Effector memory CD8-positive, alpha-beta T cell (primary cell): ENCODE measurements at places on chromosomes 1 and 21.

DNA sequence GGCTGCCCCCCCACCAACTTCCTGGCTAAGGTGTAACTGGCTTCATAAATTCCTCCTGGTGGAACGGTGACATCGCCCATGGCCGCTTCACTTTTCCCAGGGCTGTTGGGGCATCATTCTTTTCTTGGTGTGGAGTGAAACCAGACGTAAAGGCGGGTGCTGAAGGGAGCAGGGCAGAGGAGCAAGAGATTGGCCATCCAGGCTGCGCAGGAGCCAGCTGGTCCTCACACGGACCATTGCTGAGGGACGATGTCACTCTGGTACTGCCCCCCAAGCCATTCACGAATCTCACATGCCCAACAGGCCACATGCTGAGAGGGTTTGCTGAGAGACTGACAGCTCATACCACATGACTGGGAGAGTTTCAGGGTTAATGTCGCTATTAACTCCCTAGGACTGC lies 10.5 kb upstream of the PKP1 start:
- no peak for DNase-seq

DNA sequence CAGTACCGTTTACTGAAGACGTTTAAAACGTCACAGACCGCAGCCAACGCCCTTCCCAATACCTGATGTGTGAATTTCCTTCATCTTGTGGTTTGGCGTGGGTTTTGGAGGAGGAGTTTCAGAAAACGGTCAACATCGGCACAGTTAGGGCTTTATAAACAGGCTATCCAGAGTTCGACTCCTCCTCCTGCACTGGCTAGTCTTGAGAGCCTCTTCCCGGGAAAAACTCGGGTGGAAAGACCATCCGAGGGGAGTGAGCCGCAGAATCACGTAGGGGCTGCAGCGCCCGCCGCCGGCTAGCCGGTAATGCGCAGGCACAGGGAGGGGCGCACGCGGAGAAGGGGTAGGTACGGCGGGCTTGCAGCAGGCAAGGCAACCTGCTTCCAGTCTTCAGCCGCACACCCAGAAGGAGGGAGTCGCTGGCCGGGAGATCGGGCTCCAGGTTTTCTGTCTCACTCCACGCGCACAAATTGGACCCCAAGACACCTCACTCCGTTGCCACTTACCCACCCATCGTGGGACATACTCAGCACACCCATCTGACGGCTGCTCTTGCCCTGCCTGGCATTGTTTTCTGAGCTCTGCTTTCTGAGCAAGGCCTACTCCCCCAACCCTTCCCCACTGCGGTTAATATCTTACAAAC lies 25.4 kb downstream of the SLC19A2 start:
- no peak for DNase-seq

- no peak for DNase-seq
Observed at GRCh38 chr1:248852481-248853405, 6.1 kb downstream of the ZNF692 start.

DNA sequence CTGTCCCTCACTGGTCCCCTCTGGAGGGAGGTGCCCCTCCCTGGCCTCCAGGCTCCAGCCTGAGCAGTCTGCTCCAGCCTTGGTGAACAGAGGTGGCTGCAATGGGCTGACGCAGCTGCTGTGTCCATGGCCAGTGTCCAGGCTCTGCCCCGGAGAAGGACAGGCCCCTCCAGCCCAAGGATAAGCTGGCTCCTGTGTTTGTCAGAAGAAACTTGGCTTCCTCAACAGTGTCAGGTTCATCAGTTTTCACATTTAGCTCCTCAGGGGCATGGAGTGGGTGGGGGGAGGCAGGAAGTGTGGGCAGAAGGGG lies 402.8 kb downstream of the MATN1 start:
- DNase-seq: no peak

GRCh38 chr21:31352836-31353235 lies 8.8 kb upstream of the TIAM1 start:
- no peak for DNase-seq

DNA sequence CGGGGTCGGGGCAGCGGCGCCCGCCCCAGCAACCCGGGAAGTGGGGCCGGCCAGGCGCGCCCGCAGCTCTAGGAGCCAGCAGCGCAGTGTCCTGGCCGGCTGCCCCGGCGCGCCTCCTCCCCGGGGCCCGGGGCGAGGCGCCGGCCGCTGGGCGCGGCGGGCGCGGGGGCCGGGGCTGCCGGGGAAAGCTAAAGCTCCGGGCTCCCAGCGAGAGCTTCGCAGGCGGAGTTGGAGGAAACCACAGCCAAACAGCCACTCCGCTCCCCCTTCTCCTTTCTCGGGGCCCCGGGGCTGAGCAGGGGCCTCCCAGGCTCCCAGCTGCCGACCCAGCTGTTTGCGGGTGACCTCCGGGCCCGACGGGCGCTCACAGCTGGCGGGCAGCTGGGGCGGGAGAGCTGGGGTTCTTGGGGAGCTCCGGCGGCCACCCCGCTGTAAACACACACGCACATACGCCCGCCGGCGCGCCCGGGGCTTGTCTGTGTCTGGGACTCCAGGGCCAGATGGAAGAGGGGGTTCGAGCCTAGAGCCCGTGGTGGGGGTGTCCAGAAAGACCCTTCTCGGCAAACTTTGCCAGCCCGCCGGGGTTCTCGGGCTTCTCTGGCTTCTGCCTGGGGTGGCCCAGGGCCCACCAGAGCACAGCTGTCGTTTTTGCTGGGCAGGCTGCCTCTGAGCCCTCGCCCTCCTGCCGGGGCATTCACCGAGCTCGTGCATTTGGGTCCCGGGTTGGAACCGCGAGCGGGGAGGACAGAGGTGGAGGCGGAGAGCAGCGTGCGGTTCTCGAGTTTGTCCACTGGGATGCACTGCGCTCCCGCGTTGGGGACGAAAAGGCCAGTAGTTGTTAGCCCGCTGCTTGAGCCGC lies 1.5 kb downstream of the AJAP1 start:
- no peak for DNase-seq

GRCh38 chr1:54167422-54168139 lies 14.8 kb upstream of the CDCP2 start:
- no peak for DNase-seq

DNA sequence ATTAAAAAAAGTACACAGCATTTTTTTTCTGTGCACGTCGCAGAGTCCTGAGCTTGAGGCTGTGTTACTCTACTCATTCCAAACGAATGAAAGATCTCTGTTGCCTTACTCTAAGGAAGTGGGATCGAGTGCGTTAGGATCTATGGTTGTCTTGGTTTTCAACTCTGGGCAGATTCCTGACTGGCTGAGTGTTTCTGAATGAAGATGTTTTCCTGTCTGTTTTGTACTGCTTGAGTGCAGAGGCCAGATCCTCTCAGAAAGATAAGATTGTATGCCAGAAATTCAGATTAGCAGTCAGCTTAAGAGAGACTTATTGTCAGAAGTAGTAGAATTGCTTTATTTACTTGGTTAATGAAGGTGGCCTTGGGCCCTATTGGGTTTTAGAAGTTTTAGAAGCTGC lies 14.0 kb downstream of the PLA2G2E start:
- no peak for DNase-seq

DNA sequence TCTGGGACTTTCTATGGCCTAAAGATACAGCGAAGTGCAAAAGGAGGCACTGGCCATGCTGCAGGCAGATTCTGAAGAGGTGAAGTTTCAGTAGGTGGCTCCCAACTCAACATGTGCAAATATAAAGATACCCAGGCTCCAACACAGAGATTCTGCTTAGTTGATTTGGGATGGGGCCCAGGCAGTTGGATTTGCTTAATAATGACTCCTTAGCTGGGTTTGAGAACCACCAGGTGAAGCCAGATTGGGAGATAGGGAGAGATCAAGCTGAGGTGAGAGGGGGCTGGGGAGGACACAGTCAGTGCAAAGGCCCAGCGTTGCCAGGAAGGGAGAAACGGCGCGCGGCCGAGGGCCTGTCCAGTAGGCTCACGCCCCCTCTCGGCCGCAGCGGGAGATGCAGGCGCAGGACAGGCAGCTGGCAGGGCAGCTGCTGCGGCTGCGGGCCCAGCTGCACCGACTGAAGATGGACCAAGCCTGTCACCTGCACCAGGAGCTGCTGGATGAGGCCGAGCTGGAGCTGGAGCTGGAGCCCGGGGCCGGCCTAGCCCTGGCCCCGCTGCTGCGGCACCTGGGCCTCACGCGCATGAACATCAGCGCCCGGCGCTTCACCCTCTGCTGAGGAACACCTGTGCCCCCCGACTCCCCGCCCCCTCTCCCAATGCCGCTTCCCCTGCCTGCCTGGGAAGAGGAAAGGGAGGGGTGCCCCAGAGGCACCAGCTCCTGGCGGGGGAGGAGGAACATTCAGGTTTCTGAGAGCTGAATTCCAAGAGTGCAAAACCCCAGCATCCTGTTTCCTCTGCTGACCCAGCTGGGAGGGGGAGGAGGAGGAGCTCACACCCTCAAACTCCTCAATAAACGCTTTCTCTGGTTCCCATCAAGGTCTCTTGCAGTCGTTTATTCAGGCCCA lies 1.2 kb downstream of the FAM167B start:
- peak; percentile 67 for DNase-seq

- DNase-seq: no peak
Observed at GRCh38 chr1:59732214-59732955, 82.4 kb upstream of the HOOK1 start.

GRCh38 chr1:182149411-182149965 lies 88.0 kb upstream of the ZNF648 start:
- no peak for DNase-seq

DNA sequence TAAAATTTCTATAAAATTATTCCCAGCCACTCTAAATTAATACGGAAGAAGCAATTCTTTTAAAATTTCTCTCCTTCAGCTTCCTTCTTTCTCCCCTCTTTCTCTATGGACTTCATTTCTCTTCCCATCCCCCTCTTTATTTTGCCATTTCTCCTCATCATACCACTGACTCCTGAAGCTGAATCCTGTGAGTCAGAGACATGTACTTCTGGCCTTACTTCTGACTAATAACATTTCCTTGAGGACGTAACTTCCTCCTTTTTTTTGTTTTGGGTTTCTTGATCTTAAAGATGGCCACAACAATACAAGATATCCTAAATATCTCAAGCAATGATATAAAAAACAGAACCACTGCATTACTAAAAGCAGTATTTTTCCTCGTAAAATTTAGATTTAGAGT lies 63.6 kb upstream of the DENND1B start:
- DNase-seq: no peak

GRCh38 chr1:100936194-100936967 lies 40.5 kb downstream of the SLC30A7 start:
- no peak for DNase-seq

GRCh38 chr1:78029793-78030192 lies 16.0 kb upstream of the GIPC2 start:
- no peak for DNase-seq

DNA sequence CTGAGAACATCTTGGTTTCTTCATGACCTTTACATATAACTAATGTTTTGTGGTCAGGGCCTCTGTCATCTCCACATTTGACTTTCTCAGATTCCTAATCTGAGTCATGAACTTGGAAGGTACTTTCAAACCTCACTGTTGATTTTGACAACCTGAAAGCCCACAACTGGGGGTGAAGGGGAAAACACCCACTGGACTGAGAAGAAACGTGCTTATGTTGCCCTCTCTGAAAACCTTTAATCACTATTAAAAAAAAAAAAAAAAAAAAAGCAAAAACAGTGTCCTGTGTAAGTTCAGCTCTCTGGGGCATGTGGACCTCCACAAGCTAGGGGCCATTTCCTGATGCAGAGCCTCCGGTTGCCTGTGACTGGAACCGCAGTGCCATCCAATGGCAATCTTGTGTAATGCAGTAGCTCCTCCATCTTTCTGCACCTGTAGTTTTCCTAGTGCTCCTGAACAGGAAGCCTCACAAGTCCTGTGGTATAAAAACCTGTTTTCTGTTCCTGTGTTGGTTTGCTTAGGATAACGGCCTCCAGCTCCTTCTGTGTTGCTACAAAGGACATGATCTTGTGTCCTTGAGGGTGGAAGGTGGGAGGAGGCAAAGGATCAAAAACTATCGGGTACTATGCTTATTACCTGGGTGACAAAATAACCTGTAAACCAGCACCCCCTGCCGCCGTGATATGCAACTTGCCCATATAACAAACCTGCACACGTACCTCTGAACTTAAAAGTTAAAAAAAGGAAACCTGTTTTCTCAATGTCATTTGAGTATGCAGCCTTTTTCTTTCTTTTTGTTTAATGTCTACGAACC lies 124.5 kb downstream of the ZNF648 start:
- DNase-seq: no peak

DNA sequence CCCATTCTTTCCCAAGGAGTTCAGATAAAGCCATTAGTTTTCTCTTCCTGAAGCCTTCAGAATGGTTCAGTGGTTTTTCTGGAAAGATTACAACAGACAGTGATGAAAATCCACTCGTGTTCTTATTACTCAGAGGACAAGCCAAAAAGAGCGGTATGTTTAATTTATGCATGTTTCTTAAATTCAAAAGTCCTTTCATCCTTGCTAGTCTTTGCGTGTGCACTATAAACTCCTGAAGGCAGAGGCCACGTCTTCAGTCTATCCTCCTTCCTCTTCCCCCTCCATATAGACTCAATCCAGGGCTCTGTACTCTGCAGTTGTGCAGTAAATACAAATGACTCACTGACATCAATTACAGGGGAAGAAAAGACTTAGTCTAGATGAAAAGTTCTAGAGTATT lies 409.2 kb upstream of the PLXNA2 start:
- DNase-seq: no peak

GRCh38 chr1:156862997-156863599 lies 2.4 kb downstream of the NTRK1 start:
- no peak for DNase-seq

- no peak for DNase-seq
Observed at GRCh38 chr1:156089704-156090103, 7.4 kb upstream of the MEX3A start.

DNA sequence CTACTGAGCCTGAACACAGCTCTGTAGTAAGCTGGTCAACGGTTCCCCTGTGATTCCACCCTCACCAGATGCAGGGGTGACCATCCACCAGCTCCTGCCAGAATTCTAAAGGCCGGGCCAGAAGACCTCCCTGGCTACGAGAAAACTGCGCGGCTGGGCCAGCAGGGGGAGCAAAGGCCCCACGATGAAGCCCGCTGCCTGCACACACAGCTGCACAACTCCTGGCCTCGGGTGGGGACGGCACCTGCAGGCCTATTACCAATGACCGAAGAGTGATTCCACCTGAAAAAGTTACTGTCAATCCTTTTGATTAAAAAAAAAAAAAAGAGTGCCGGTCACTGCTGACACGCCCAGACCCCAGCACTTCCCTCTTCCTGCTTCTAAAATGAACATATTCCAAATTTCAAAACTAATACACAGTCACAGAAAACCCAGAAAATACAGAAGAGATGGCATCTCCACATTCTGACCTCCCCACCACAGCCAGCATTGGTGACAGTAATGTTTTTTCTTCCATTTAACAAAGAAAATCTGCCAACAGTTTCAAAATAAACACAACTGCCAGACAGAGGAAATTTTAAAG lies 49.8 kb upstream of the RIPK4 start:
- DNase-seq: peak; percentile 38

GRCh38 chr1:230972855-230973271 lies 5.8 kb downstream of the TTC13 start:
- peak; percentile 54 for DNase-seq

GRCh38 chr1:5740865-5741860 lies 251.1 kb downstream of the NPHP4 start:
- no peak for DNase-seq
